Caki2 (cell line): ENCODE measurements at places on chromosomes 2 and 18. TPM values are rescaled to one million over a fixed set of nuclear protein-coding genes. Genes with fewer than 3 reads are reported as not detected.
A peak's percentile ranks its signal among the peaks of the same experiment; 100 is the strongest.

DNA sequence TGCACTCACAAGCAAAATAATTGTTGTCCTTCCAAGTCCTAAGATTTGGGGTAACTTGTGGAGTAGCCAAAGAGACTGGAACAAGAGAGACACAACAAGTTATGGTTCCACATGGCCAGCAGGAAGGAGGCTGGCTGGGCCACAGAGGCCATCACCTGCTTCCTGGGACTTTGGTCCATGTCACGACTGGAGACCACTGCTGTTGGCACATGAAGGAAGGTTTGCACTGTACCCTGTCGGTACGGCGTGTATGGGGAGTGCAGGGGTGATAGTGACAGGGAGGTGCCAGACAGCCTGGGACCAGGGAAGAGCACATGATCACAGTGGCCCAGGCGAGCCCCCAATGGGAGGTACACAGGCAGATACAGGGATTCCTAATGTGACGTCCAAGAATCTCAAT is 15.5 kb downstream of the SLC66A2 start:
- DNase-seq = no peak

- no peak for DNase-seq
These were observed 367.2 kb upstream of the KCNH7 start for GRCh38 chr2:163205589-163206254.

- no peak for DNase-seq
These were observed 85.2 kb upstream of the POU3F3 start for GRCh38 chr2:104768694-104769093.

GRCh38 chr18:79683626-79684282 is 4.2 kb downstream of the CTDP1 start:
- DNase-seq = no peak

DNA sequence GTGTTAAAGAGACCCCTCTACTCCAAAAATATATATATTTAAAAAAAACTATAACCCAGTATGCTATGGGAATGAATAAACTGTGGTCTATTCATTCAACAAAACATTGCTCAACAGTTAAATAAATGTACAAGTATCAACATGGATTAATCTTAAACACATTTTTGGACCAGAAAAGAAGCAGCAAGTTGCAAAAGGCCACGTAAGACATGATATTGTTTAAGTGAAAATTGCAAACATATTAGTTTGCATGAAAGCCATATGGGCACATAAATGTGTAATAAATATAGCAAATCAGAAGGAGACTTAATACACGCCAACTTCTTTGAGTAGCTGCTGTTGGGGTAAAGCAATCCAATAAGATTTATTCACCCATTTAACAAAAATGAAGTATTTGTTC is 321.5 kb downstream of the FBXO15 start:
- DNase-seq = no peak

GRCh38 chr2:200652158-200652557 is 66.3 kb downstream of the AOX1 start:
- DNase-seq = no peak

DNA sequence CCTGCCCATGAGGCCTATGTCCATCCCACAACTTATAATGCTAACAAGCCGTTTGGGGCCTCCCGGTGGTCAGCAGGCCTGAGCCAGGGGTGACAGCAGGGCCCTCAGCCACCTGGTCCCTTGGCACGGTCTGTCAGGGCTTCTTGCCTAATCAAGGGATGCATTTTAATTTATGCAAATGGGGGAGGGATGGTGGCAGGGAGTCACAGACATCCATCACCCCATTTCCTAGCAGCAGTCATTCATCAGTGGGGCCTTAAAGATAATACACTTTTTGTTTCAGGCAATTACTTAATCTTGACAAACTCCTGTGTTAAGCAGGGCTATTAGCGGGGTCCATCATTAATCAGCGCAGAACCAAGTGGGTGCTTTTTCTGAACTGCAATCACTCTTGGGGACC is 174.5 kb downstream of the GLI2 start:
- no peak for DNase-seq

DNA sequence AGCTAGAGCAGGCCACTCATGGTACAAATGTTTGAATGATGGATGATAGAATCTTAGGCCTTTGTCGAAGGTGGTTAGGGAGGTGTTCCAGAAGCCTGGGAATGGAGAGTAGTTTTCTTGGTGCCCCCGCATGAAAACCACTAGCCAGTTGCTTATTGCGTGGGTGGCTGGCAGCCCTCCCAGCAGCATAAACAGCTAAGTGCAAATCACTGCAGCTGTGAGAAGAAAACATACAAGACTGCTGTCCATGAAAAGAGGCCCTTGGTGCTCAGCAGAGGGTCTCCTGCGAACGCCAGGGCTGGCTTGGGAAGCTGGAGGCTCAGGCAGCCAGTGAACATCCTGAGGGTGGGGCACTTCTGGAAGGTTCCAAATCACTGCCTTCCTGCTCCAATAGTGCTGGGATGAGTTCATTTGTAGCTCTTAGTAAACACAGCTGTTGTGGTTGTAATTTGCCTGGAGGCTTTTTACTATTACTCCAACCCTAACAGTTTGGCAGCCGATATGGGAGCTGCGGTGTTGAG is 118.8 kb downstream of the MGAT5 start:
- DNase-seq = no peak

GRCh38 chr2:186755066-186755465 is 61.2 kb downstream of the FAM171B start:
- no peak for DNase-seq

- DNase-seq = peak; percentile 18
These were observed 177.7 kb downstream of the TMEM247 start for GRCh38 chr2:46657042-46657504.

DNA sequence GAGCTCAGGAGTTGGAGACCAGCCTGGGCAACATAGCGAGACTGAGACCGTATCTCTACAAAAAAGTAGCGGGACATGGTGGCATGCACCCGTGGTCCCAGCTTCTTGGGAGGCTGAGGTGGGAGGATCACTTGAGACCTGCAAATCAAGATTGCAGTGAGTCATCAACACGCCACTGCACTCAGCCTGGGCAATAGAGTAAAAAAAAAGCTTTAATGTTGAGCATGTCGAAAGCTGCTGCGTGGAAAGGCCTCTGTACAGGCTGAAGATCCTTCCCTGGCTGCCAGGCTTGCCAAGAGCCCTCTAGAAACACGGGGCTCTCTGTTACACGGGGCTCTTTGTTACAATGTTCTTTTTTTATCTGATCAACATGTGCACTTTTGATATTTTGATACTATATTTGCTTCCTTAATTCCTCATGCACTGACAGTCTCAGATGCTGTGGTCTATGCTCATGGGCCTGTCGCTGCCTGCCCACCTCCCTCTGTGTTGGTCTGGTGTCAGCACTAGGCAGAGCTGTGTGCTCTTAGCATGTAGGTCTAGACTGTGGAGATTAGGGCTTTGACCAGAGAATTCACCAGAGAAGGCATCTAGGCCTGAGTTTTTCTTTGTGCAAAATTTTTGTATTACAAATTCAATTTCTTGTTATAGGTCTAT is 18.7 kb downstream of the CLK1 start:
- no peak for DNase-seq

- peak; percentile 47 for DNase-seq
These were observed 819 bp downstream of the ANKRD44 start for GRCh38 chr2:197309691-197310231.

DNA sequence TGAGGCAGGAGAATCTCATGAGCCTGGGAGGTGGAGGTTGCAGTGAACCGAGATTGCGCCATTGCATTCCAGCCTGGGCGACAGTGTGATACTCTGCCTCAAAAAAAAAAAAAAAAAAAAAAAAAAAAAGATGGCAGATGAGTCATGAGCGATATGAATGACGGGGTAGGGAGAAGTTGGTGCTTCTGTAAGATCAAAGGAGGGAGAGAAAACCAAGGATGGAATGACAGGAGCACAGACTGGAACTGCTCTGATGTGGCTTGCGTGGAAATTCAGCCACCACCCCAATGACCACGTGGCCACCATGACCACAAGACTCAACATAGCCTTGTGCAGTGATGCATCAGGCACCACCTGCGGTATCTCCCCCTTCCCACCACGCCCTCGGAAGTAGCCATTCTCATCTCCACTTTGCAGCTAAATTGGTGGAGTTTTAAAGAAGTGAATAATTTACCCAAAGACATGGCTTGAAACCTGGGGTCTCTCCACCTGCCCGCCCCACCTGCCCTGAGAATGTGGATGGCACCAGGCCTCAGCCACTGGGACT is 96.0 kb downstream of the ACKR3 start:
- peak; percentile 49 for DNase-seq

GRCh38 chr2:31317396-31317795 is 83.4 kb downstream of the EHD3 start:
- DNase-seq = no peak

DNA sequence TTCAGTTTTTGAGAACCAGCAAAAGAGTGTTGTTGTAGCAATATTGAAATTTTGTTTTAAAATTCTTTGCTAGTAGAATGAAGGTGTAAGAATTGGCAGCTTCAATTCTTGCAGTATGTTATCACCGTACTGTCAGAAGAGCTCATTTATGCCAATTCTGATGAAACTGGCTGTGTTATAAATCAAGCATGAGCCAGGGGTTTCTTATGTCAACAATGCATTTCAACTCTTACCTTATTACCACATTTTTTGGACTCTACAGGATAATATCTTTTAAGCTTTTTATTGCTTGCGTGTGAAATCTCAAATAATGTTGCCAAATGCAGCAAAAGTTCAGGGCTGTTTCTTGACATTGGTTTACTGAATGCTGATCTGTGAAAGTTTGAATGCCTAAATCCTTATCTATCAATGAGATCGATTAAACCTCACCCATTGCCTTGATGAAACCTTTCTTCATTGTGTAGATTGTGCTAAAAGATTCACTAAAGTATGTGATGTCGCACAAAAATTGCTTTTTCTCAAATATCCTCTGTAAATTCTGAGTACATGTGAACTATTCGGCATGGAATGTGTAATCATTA is 1389.3 kb upstream of the ZEB2 start:
- DNase-seq = no peak

DNA sequence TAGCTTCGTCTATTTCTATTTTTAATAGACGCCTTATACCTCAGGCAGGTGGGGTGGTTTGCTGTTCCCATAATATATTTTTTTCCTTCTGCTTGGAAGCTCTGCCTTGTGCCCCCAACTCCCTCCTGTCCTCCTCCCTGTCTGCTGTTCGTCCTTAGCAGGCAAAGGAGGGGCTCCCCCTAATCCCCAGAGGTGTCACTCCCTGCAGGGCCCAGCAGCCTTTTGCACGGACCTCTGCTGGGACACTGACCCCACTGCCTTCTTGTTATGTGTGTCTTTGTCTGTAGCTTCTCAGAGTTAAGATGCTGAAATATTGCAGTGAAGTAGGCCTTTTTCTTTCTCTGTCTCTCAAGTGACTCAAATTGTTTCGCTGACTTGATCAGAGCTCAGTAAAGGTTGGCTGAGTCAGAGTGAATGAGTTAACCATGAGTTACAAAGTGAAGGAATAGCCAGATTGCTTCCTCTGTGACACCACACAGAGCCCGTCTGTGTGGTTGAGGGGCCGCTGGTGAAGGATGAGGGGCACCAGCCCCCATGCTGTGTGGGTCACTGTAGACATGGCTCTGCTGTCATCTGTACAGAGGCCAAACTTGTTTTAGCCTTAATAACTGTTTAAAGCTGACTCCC is 47.7 kb downstream of the PRKCE start:
- peak; percentile 61 for DNase-seq

GRCh38 chr2:222504719-222505118 is 80.4 kb downstream of the SGPP2 start:
- no peak for DNase-seq

DNA sequence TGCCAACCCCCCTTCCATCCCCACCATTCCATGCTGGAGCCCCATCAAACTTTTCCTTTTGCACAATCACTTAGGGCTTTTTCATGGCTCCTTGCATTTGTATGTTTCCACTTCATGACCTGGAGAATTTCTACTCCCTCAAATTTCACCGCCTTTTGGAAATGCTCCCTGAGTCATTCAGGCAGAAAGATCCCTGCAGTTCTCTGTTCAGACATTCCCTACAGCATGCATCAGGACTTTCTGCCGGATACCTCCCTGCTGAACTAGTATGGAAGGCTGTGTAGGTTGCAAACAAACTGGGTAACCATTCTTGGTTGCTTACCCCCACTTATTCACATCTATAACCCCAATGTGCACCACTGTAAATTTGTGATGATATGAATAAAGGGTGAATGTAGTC is 389.6 kb upstream of the CELF4 start:
- DNase-seq = no peak

DNA sequence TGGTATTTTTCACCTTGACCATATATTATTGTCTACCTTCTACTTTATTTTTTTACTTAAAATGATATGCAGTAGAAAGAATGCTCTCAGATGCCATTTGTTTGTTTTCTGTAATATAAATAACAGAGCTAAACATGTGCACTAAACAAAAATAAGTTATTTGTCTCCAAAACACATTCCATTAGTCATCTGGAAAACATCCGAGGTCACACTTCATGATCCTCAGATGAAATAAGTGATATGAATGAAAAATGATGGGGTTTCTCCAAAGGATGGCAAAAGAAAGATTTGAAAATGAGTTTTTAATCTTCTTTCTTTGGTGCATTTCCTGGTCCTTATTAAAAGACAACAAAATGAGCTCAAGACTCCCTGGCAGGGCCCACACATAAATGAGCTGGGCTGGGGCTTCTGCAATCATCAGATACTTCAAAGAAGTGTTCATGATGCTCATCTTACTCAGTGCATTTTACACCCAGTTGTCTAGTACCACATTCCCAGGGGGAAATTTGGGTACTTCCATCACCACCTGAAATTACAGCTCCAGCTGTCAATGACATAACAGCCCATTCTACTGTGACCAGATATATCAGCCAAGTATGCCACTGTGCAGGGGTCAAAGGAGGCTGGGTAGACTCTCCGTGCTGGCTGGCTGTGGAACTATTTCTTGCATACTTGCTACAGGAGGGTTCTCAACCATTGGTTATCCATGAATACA is 283.5 kb downstream of the PID1 start:
- no peak for DNase-seq

DNA sequence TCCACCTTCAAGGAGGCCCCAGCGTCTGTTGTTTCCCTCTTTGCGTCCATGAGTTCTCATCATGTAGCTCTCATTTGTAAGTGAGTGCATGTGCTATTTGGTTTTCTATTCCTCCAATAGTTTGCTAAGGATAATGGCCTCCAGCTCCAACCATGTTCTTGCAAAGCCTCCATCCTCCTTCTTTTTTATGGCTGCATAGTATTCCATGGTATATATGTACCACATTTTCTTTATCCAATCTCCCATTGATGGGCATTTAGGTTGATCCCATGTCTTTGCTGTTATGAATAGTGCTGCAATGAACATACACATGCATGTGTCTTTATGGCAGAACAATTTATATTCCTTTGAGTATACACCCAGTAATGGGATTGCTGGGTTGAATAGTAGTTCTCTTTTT is 73.0 kb upstream of the NFU1 start:
- no peak for DNase-seq

- no peak for DNase-seq
These were observed 72.3 kb upstream of the SESTD1 start for GRCh38 chr2:179336782-179337534.

GRCh38 chr2:141497272-141497671 is 633.5 kb downstream of the LRP1B start:
- DNase-seq = no peak

The CRYGC gene
- not detected in 2 replicates for total RNA-seq

The NDC80 gene
- total RNA-seq = 24.5 and 34.4 TPM in 2 replicates

The MTLN gene
- 107 and 109 TPM in 2 replicates for total RNA-seq

The PROM2 gene
- total RNA-seq = 0.43 TPM in 1 of 2 replicates, not detected in the other

The SLC40A1 gene
- 7.4 and 7.9 TPM in 2 replicates for total RNA-seq

The TTN gene
- total RNA-seq = under 0.01 TPM in 1 of 2 replicates, not detected in the other

The TSGA10 gene
- 0.35 and 1.8 TPM in 2 replicates for total RNA-seq

The MRPS9 gene
- 41.8 and 62.6 TPM in 2 replicates for total RNA-seq

The CPS1 gene
- total RNA-seq = 0.23 and 0.95 TPM in 2 replicates

The CD8B2 gene
- total RNA-seq = not detected in 2 replicates

The NIF3L1 gene
- total RNA-seq = 57.7 and 87.3 TPM in 2 replicates

The PTPRN gene
- not detected in 2 replicates for total RNA-seq

The SIX3 gene
- total RNA-seq = not detected in 2 replicates

The ZC3H15 gene
- total RNA-seq = 48.2 and 64.6 TPM in 2 replicates

The MFSD2B gene
- total RNA-seq = not detected in 2 replicates

The ANKRD30BL gene
- total RNA-seq = not detected in 2 replicates
